ENCODE measurements at places on chromosomes 12 and 14.

DNA sequence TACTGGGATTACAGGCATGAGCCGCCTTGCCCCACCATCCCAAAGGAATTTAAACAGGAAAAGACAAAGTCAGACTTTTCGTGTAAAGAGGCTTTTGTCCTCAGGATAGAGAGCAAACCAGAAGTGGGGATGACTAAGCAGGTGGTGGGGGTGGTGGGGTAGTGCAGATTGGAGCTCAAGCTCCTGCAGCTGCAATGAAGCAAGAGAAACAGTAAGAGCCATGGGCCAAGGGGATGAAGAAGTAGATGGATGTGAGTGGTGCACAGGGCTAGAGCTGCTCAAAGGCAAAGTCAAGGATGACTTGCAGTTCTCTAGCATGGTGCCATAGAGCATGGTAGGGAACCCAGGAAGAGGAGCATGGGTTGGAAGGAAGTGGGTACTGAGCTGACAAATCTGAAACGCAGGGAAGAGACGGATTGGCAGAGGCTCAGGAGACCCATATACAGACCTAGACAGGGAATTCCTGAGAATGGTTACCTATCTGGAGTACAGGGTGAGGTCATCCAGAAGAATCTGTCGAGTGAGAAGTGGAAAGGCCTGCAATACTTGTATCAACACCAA lies 11.4 kb upstream of the RNF34 start:
- no peak for DNase-seq

- DNase-seq, result no peak
Observed at GRCh38 chr12:14384783-14385638, 19.5 kb downstream of the ATF7IP start.

- no peak for DNase-seq
Observed at GRCh38 chr12:701896-702539, 38.8 kb upstream of the NINJ2 start.

- no peak for DNase-seq
Observed at GRCh38 chr12:15278816-15279658, 43.3 kb upstream of the PTPRO start.

All from esophagus squamous epithelium (tissue), 5 donors.